GM23338 (cell line): ENCODE measurements at places on chromosomes 2 and 18. TPM values are rescaled to one million over a fixed set of nuclear protein-coding genes. Genes with fewer than 3 reads are reported as not detected.

The FOXI3 gene
- total RNA-seq = 11.8 and 13.3 TPM in 2 replicates

The SERPINB3 gene
- total RNA-seq = 0.59 TPM in 1 of 2 replicates, not detected in the other

The UGT1A5 gene
- not detected in 2 replicates for total RNA-seq

The CNTNAP5 gene
- total RNA-seq = 0.08 and 0.49 TPM in 2 replicates

The SLC9A4 gene
- not detected in 2 replicates for total RNA-seq

The RESP18 gene
- not detected in 2 replicates for total RNA-seq

The CCDC141 gene
- 8.0 and 13.4 TPM in 2 replicates for total RNA-seq

The CDCA7 gene
- total RNA-seq = 84.3 and 95.5 TPM in 2 replicates
